CD14-positive monocyte (primary cell): ENCODE measurements at places on chromosomes 3 and 15. TPM values are rescaled to one million over a fixed set of nuclear protein-coding genes. Genes with fewer than 3 reads are reported as not detected.

- DNase-seq, result no peak
These were observed 420.4 kb downstream of the ROBO2 start for GRCh38 chr3:77460326-77460725.

GRCh38 chr3:42371776-42372175 lies 38.6 kb downstream of the LYZL4 start:
- DNase-seq, result no peak

GRCh38 chr3:161640181-161640580 lies 143.6 kb downstream of the OTOL1 start:
- no peak for DNase-seq

DNA sequence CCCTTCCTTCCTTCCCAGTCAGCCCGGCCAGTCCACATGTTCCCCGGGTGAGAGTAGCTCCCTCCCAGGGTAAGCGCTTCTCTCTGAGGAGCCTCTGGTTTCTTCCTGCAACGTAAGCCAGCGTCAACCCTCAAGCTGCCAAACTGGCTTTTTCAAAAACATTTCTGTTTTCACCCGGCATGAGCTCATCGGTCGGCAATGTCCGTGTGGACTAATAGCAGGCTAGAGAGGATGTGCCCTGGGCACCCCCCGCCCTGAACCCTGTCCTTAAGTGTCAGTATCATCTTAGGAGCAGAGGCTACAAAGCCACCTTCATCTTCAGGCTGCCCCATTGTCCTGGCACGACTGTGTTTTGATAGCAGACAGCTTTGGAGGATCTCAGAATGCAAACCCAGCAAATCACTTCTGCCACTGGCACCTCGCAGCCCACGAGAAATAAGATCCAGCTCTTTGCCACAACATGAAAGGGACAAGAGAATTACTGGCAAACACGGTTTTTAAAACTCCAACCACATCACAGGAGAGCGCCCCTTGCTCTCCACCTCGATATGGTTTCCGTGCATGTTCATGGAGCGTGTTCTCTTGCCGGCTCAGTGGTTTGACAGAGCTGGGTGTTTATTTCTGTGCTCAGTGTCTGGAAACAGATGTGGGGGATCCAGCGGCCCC lies 9.9 kb downstream of the ALDH1A3 start:
- no peak for DNase-seq

The ERC2 gene
- not detected for polyA plus RNA-seq

DNA sequence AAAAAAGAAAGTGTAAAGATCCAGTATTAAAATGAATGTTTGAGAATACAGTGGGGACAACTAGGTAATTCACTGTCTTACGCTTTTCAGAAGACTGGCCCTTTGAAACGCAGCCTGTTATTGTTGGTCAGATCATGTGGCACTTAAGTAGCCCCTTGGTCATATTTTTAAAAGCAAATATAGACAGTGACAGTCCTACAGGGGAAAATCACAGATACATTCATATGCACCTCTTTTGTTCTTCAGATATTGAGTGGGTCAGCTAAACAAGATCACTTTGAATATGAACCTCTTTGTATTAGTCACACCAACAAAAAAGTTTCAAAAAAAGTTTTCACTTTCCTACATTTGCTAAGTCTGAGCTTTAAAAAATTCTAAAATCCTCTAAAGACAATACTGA lies 36.0 kb downstream of the TIGIT start:
- DNase-seq, result no peak
